ENCODE measurements at places on chromosomes 5 and 9. TPM values are rescaled to one million over a fixed set of nuclear protein-coding genes. Genes with fewer than 3 reads are reported as not detected.

- H3K27ac ChIP-seq, result no peak overlapping the region
- no peaks in the 10 kb centered on the region for H3K36me3 ChIP-seq
- H3K27me3 ChIP-seq, result no peaks in the 10 kb centered on the region
- DNase-seq, result no peak
- H3K4me1 ChIP-seq, result no peaks in the 10 kb centered on the region
These were observed 277.4 kb downstream of the TLE1 start for GRCh38 chr9:81411961-81412360.

- no peaks in the 10 kb centered on the region for H3K36me3 ChIP-seq
- no peak overlapping the region for H3K27ac ChIP-seq
- H3K4me3 ChIP-seq, result no peak overlapping the region
These were observed 150.3 kb downstream of the GPBP1 start for GRCh38 chr5:57324181-57324580.

DNA sequence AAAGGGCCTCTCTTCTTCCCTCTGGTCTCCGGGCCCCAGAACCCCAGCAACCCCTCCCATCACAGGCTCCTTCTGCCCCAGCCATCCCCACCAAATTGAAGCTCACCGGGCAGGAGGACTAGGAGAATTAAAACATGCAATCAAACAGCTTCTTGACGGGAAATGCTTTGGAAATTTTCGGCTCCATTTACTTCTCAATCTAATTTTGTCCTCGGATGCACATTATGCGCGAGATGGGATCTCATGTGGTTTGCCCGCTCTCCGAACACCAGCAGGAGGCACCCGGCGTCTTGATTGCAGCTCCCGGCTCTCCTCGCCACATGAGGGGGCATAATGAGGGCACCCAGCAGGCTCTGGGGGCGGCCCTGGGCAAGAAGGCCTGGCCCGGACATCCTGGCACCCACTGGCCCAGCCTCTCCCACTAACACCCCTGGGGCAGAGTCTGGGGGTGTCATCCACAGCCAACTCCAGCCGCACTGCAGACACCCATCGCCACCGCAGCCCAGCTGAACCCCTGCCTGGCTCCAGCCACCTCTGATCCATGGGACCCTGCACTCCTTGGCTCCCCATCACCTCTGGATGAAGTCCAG lies 135.5 kb downstream of the PAX5 start:
- no peaks in the 10 kb centered on the region for H3K4me1 ChIP-seq
- no peaks in the 10 kb centered on the region for H3K27me3 ChIP-seq
- H3K4me3 ChIP-seq, result no peak overlapping the region
- no peak overlapping the region for H3K27ac ChIP-seq
- H3K36me3 ChIP-seq, result no peaks in the 10 kb centered on the region
- no peak for DNase-seq

- no peaks in the 10 kb centered on the region for H3K27me3 ChIP-seq
- DNase-seq, result no peak
- no peaks in the 10 kb centered on the region for H3K36me3 ChIP-seq
- H3K27ac ChIP-seq, result no peak overlapping the region
- no peak overlapping the region for H3K4me3 ChIP-seq
- H3K4me1 ChIP-seq, result no peaks in the 10 kb centered on the region
These were observed 24.4 kb upstream of the MROH2B start for GRCh38 chr5:41095324-41096101.

GRCh38 chr5:58793888-58794657 lies 211.2 kb downstream of the RAB3C start:
- H3K4me1 ChIP-seq, result no peaks in the 10 kb centered on the region
- no peak overlapping the region for H3K27ac ChIP-seq
- no peak overlapping the region for H3K4me3 ChIP-seq
- no peaks in the 10 kb centered on the region for H3K36me3 ChIP-seq
- no peaks in the 10 kb centered on the region for H3K27me3 ChIP-seq

DNA sequence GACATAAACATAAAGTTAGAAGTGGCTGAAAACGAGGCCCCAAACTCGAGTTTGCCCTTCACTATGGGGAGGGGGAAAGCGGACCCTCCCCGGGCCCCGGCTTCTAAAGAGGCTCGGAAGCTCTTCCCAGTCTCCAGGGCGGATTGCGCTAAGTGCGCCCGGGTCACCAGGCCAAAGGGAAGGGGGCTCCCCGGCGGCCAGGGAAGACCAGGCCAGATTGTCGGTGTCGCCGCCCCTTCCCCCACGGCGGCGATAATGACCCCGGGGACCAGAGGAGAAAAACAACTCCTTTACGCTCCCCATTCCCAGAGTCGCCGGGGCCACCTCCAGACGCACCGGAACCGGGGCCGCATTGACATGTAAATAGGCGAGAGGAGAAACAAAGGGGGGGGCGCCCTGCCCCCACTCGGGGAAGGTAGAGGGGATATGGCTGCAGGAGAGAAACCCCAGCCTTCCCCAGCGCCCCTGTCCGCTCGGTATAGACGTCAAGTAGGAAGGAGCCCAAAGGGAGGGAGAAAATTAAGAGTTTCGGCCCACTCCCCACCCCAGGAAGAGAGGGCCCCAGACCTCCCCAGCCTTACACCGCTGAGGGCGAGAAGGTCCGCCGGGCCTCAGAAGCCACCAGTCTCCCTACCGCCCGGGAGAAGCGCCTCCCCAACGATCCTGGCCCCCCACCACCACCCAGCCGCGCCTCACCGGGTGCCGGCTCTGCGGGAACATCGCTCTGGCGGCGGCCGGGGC lies 1.7 kb downstream of the TLE1 start:
- H3K36me3 ChIP-seq, result no peaks in the 10 kb centered on the region
- no peak overlapping the region for H3K27ac ChIP-seq
- no peaks in the 10 kb centered on the region for H3K4me1 ChIP-seq
- H3K27me3 ChIP-seq, result peaks cover 4% of the 10 kb centered on the region
- no peak overlapping the region for H3K4me3 ChIP-seq

GRCh38 chr9:130479587-130479986 lies 34.8 kb downstream of the ASS1 start:
- DNase-seq, result no peak
- H3K4me3 ChIP-seq, result no peak overlapping the region
- H3K27me3 ChIP-seq, result no peaks in the 10 kb centered on the region
- H3K27ac ChIP-seq, result no peak overlapping the region
- no peaks in the 10 kb centered on the region for H3K36me3 ChIP-seq

DNA sequence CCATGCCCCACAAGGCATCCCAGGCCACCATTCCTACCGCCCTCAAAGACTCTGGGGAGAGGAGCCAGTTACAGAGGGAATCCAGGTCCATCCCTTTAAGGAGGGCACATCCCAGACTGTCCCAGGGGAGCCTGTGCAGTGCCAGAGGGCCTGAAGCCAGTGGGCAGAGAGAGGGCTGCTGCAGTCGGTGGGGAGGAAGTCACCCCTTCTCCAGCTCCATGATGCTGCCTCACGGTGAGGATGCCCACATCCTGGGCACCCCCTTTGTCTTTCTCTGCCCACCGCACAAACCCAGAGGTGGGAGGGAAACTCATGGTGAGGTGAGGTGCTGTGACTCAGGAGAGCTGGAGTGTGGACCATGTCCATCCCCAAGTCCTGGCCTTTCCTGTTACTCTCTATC lies 26.2 kb upstream of the ANKRD33B start:
- peaks cover 15% of the 10 kb centered on the region for H3K4me1 ChIP-seq
- H3K36me3 ChIP-seq, result no peaks in the 10 kb centered on the region

The C5orf24 gene
- 29.8 TPM for total RNA-seq

The GNA14 gene
- not detected for total RNA-seq

GRCh38 chr9:127313042-127313560 lies 48.5 kb downstream of the GARNL3 start:
- H3K4me1 ChIP-seq, result no peaks in the 10 kb centered on the region
- no peak for DNase-seq
- H3K27me3 ChIP-seq, result no peaks in the 10 kb centered on the region
- H3K36me3 ChIP-seq, result no peaks in the 10 kb centered on the region
- H3K4me3 ChIP-seq, result no peak overlapping the region
- H3K27ac ChIP-seq, result no peak overlapping the region

DNA sequence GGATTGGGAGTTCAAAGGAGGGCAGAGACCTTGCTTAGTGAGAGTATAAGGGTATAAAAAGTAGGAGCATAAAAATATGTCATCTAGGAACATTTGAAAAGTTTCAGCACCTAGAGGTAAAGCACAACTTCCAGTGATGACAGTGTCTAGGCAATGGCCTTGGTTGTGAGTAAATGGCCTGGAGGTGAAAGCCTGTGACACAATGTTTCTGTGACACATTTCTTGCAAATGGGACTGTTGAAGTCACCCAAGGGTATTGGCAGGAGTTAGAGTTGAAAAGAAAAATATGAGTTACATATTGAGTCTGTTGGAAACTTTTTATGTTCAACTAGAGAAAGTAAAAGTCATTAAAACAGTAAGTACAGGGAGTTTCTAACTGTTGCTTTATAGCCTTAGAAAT lies 14.8 kb downstream of the C5orf47 start:
- no peak overlapping the region for H3K4me3 ChIP-seq
- no peak for DNase-seq
- no peaks in the 10 kb centered on the region for H3K27me3 ChIP-seq
- H3K4me1 ChIP-seq, result no peaks in the 10 kb centered on the region
- no peaks in the 10 kb centered on the region for H3K36me3 ChIP-seq

DNA sequence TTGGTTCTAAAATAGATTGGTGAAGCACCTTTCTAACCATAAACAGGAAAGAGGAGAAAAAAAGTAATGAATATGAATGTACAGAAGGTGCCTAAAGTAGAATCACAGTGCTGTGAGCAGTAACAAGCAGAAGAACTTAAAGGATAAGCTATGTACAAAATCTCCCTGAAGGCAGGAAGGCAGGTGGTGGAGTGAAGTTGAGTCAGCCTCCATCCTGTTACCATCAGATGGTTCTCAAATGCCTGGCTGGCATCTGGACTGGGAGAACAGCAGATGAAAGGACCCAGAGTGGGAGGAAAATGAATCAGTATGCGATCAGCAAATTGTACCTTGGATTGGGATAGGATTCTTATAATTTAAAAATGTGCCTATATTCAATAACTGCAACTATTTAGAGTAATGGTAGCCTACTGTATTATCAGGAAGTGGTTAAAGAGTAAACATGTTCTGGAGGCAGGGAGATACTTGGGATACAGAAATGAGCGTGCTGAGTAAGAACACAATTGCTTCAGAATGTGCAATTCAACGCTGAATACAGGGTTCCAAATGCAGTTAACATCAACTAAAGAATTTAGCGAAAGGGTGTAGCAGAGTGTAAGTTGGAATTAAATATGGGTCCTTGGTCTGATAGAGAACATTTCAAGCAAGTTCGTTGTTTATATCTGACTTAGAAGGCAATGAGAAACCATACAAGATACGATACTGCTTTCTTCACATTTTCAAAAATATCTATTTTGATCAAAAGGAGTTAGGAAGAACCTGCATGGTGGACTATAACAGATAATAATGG lies 21.1 kb upstream of the FER start:
- DNase-seq, result no peak
- H3K36me3 ChIP-seq, result no peaks in the 10 kb centered on the region
- peaks cover 6% of the 10 kb centered on the region for H3K4me1 ChIP-seq

The KIAA0825 gene
- total RNA-seq, result 1.5 TPM

The SLC38A9 gene
- 21.3 TPM for total RNA-seq

- no peak overlapping the region for H3K27ac ChIP-seq
- no peaks in the 10 kb centered on the region for H3K4me1 ChIP-seq
- no peaks in the 10 kb centered on the region for H3K36me3 ChIP-seq
These were observed 7.9 kb downstream of the TXNDC8 start for GRCh38 chr9:110329639-110330230.

- peaks cover 21% of the 10 kb centered on the region for H3K4me1 ChIP-seq
- no peak overlapping the region for H3K4me3 ChIP-seq
- H3K27ac ChIP-seq, result no peak overlapping the region
- H3K27me3 ChIP-seq, result no peaks in the 10 kb centered on the region
These were observed 57.9 kb downstream of the ARHGAP26 start for GRCh38 chr5:142827934-142828576.

DNA sequence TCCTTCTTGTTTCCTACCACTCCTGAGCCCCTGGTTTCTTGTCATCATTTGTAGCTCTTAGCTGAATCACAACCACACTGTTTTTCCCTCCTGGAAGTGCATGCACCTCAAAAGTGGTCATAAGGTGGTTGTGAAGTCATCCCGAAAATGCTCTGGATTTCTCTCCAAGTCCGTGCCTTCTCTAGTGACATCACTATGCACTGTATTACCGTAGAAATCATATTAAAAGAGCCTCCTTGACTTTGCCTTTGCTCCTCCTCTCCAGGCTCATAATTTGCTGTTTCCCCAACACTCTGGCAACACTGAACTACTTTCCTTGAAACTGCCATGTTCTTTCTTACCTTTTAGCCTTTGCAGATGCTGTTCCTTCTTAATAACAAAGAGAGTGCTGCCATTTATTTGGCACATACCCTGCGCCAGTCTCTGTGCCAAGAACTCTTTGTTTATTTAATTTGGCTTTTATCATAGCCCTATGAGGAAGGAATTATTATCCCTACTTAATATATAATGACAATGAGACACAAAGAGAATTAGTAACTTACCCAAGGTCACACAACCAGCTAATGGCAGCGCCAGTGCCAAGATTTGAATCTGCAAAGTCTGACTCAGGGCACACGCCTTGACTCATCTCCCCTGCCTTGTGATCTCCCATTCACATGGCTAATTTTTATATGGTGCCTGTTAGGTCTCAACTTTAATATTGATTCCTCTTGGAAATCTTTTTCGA lies 115.4 kb downstream of the KIF4B start:
- H3K36me3 ChIP-seq, result no peaks in the 10 kb centered on the region
- no peak overlapping the region for H3K4me3 ChIP-seq
- no peak for DNase-seq

The SLC25A51 gene
- total RNA-seq, result 38.5 TPM

DNA sequence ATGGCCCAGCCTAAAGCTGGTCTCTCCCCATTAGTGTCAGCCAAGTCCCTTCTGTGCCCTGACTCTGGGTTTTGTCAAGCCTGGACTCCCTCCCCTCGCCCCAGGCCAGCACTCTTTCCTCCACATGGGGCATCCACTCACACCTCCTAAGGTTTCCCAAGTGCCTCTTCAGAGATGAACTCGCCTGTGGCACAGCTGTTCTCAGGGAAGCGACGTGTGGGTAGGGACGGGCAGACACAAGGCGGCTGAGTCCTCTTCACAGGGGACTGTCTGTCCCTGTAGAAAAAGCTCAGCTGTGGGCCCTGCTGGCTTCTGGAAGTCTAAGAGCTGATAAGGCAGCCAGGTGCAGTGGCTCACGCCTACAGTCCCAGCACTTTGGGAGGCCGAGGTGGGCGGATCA lies 78.5 kb downstream of the CACNA1B start:
- no peaks in the 10 kb centered on the region for H3K27me3 ChIP-seq
- H3K27ac ChIP-seq, result no peak overlapping the region
- no peak for DNase-seq

DNA sequence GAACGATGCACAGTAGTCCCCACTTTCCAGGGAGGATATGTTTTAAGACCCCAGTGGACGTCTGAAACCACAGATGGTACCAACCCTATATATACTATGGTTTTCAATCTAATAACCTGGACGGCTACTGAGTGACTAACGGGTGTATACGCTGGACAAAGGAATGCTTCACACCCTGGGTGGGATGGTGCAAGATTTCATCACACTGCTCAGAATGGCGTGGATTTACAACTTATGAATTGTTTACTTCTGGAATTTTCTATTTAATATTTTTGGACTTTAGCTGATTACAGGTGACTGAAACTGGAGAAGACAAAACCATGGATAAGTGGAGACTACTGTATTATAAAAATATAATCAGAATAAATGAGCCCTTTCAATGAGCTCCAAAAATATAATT lies 147.6 kb upstream of the TRIM32 start:
- no peak overlapping the region for H3K27ac ChIP-seq
- no peaks in the 10 kb centered on the region for H3K27me3 ChIP-seq
- no peaks in the 10 kb centered on the region for H3K4me1 ChIP-seq
- no peak overlapping the region for H3K4me3 ChIP-seq
- no peak for DNase-seq

The EGFLAM gene
- not detected for total RNA-seq

- no peak overlapping the region for H3K4me3 ChIP-seq
- H3K4me1 ChIP-seq, result no peaks in the 10 kb centered on the region
- no peaks in the 10 kb centered on the region for H3K27me3 ChIP-seq
These were observed 119.0 kb downstream of the TRIM32 start for GRCh38 chr9:116806075-116806474.
